ENCODE measurements at places on chromosomes 1 and 21. TPM values are rescaled to one million over a fixed set of nuclear protein-coding genes. Genes with fewer than 3 reads are reported as not detected.

The SH2D2A gene
- 0.36 TPM for polyA plus RNA-seq

The HRNR gene
- polyA plus RNA-seq, result not detected

The BTBD8 gene
- polyA plus RNA-seq, result 2.6 TPM

The S100A3 gene
- polyA plus RNA-seq, result 0.71 TPM

The CFHR2 gene
- not detected for polyA plus RNA-seq

The SOX13 gene
- polyA plus RNA-seq, result 70.2 TPM

The FAM72D gene
- polyA plus RNA-seq, result 5.3 TPM

The LAX1 gene
- polyA plus RNA-seq, result not detected

The NFASC gene
- 54.4 TPM for polyA plus RNA-seq
